ENCODE measurements at places on chromosomes 3 and 15.

- DNase-seq = no peak
Observed at GRCh38 chr15:97140216-97140615, 809.7 kb downstream of the NR2F2 start.

- no peak for DNase-seq
Observed at GRCh38 chr15:44009038-44009437, 182.2 kb downstream of the WDR76 start.

DNA sequence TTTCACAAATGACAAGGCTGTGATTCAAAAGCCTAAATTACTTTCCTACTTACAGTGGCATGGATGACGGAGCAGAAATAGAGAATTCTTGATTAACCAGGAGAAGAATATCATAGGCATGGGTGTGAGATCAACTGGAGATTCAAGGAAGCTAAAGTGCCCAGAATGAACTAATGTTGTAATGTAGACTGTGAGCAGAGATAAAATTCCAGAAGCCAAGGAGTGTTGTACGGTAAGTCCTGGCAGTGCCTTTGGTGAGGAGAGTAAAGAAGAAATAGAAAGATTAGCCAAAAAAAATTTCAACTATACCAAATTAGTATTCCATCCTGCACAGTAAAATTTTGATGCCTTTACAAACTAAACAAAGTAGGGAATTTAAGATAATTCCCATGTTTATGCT lies 75.9 kb downstream of the ZBTB20 start:
- DNase-seq = no peak

DNA sequence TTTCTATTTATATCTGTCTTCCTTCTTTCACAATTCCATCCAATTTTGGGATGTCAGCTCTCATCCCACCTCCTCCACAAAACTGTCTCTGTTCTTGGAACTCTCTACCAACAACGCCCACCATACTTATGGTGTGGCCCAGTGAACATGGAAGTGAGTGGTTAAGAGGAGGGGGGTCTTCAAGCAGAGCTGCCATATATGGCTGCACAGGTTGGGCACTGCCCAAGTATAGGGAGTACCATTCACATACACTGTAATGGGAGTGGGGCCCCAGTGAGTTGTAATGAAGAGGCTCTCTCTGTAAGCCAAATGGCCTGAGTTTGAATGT lies 7.9 kb upstream of the CAMK1 start:
- no peak for DNase-seq

- DNase-seq = no peak
Observed at GRCh38 chr15:29939404-29939803, 117.1 kb upstream of the TJP1 start.

- no peak for DNase-seq
Observed at GRCh38 chr3:121698901-121699300, 38.2 kb upstream of the HCLS1 start.

DNA sequence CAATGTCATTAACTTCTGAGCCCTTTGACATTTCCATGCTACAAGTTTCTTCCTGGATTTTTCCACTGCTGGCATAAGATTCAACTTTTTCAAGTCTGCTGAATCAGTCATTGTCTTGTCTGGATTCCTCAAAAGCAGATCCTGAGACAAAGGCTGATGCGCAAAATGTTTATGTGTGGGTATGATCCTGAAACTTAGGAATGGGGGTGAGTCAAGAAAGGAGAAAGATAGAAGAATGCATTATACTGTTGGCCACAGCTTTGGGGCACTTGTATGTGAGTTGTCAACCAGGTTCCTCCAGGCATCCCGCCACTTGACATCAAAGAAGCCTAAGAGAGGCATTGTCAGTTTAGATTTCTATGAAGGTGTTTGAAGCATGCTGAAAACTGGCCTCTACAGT lies 50.4 kb downstream of the FOXB1 start:
- DNase-seq = no peak

DNA sequence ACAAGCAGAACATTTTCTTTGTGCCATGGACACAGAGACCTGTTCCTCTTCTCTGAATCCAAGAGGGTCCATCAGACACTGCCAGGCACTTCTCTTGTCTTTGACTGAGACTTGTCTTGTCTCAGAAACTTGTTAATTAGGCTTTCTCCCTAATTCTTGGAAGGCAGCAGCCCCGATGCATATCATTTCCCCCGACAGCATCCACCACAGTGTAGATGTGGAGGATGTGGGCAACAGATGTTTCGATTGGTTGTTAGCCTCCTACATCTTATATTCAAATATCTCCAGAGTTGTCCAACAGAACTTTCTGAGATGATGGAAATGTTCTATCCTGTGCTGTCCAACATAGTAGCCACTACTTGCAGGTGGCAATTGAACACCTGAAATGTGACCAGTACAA lies 15.5 kb downstream of the GASK1A start:
- DNase-seq = no peak

All from CD4-positive, alpha-beta T cell treated with Interleukin-15 for 4 hours (primary cell).